ENCODE measurements at places on chromosomes 7 and 10. TPM values are rescaled to one million over a fixed set of nuclear protein-coding genes. Genes with fewer than 3 reads are reported as not detected.

Gene NUTM2D
- 2.5 TPM for total RNA-seq

Gene TMEM168
- total RNA-seq, result 10.1 TPM

Gene IFIT3
- total RNA-seq, result 0.17 TPM

Gene ATOH7
- total RNA-seq, result not detected

Gene RASSF4
- 5.3 TPM for total RNA-seq

Gene SPRN
- total RNA-seq, result not detected

Gene ELAPOR2
- 8.6 TPM for total RNA-seq

Gene LHFPL3
- not detected for total RNA-seq

Gene ASB10
- not detected for total RNA-seq

Gene SPDYE16
- 0.21 TPM for total RNA-seq

Gene ABLIM1
- 246 TPM for total RNA-seq

Gene AGR3
- total RNA-seq, result not detected

Gene PLXNA4
- not detected for total RNA-seq

Data from OCI-LY7 (cell line).